ENCODE measurements at places on chromosomes 16 and 17. TPM values are rescaled to one million over a fixed set of nuclear protein-coding genes. Genes with fewer than 3 reads are reported as not detected.

TM4SF5 gene
- polyA plus RNA-seq: not detected

FZD2 gene
- polyA plus RNA-seq: 6.1 TPM

KRT24 gene
- not detected for polyA plus RNA-seq

KRT38 gene
- not detected for polyA plus RNA-seq

Data from testis (tissue), 5 donors.